ENCODE measurements at places on chromosomes 16 and 17.

- DNase-seq: no peak
These were observed 91.8 kb downstream of the SMG6 start for GRCh38 chr17:2211661-2212399.

DNA sequence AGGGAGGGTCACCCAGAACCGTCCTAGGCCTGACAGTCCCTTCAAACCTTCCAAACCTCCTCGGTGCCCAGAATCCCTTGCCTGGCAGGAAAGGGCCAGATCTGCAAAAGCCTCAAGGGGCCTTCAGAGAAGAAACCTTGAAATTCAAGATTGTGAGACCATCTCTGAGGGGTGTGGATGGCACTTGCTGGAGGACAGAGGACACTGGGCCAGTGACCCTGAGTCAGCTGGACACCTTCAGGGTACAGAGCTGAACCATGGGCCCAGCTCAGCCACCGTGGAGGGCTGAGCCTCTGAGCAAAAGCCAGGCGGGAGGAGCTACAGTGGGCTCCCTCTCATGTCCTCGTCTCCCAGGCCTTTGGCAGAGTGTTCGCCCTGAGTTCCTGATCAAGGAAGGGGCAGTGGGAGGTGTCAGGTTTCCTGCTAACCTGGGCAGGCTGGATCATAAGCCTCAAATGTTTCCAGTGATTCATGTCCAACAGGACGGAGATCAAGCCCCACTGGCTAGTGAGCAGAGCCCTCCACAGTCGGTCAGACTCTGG is 3.0 kb downstream of the PDILT start:
- DNase-seq: no peak

- no peak for DNase-seq
These were observed 2.3 kb downstream of the MAP3K3 start for GRCh38 chr17:63624531-63624880.

DNA sequence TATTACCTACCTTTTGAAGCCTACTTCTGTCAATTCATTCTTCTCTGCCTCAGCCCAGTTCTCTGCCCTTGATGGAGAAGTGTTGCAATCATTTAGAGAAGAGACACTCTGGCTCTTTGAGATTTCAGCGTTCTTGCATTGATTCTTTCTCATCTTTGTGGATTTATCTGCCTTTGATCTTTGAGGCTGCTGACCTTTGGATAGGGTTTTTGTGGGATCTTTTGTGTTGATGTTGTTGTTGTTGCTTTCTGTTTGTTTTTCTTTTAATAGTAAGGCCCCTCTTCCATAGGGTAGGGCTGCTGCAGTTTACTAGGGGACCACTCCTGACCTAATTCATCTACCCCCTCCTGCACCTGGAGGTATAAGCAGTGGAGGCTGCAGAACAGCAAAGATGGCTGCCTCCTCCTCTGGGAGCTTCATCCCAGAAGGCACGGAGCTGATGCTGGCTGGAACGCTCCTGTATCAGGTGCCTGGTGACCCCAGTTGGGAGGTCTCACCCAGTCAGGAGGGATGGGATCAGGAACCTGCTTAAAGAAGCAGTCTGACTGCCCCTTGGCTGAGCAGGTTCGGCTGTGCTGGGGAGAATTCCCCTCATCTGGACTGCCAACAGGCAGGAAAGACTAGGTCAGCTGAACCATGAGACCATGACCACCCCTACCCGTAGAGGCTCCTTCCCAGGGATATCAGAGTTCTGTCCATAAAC is 28.0 kb downstream of the NFATC3 start:
- no peak for DNase-seq

DNA sequence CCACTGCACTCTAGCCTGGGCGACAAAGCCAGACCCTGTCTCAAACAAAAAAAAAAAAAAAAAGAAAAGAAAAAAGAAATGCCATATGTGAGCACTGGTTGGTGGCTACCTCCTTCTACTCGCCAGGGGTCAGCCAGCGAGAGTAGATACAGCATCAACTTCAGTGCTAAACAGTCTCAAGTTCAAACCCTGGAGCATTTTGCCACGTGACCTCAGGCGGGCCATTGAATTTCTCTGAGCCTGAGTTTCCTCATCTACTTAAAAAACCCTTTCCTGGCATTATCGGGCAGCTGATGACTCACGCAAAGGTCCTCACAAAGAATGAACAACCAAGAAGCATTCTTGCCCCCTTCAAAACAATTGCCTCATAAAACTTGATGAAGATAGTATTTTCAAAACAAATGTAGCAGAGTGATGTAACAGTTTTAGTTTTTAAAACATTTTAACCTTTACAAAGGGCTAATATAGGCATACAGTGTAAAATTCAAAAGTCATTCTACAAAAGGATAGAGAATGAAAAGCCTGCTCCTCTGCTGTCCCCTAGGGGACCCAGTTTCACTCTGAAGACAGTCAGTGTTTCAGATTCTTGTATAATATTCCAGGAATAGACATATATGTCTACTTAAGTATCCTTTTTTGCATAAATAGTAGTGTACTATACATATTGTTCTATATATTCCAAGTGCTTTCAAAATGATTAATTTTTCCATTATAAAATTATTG is 28.4 kb downstream of the DNAH2 start:
- no peak for DNase-seq
